Osteocyte (in vitro differentiated cells): ENCODE measurements at places on chromosomes 11 and 22.

DNA sequence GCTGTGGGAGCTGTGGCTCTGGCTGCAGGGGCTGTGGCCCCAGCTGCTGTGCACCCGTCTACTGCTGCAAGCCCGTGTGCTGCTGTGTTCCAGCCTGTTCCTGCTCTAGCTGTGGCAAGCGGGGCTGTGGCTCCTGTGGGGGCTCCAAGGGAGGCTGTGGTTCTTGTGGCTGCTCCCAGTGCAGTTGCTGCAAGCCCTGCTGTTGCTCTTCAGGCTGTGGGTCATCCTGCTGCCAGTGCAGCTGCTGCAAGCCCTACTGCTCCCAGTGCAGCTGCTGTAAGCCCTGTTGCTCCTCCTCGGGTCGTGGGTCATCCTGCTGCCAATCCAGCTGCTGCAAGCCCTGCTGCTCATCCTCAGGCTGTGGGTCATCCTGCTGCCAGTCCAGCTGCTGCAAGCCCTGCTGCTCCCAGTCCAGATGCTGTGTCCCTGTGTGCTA, 514 bp downstream of the KRTAP5-9 start:
- no peaks in the 10 kb centered on the region for H3K36me3 ChIP-seq
- H3K27ac ChIP-seq = no peak overlapping the region
- H3K27me3 ChIP-seq = peaks cover 4% of the 10 kb centered on the region
- no peaks in the 10 kb centered on the region for H3K4me1 ChIP-seq
- DNase-seq = no peak

GRCh38 chr22:48315439-48316256, 1512.0 kb downstream of the BRD1 start:
- DNase-seq = no peak
- H3K36me3 ChIP-seq = no peaks in the 10 kb centered on the region
- no peak overlapping the region for H3K4me3 ChIP-seq
- H3K27ac ChIP-seq = no peak overlapping the region
- peaks cover 13% of the 10 kb centered on the region for H3K27me3 ChIP-seq
- peaks cover 10% of the 10 kb centered on the region for H3K4me1 ChIP-seq

GRCh38 chr11:46976182-46976854, 39.8 kb downstream of the CSTPP1 start:
- no peaks in the 10 kb centered on the region for H3K36me3 ChIP-seq
- DNase-seq = no peak
- no peak overlapping the region for H3K27ac ChIP-seq
- H3K27me3 ChIP-seq = no peaks in the 10 kb centered on the region
- no peak overlapping the region for H3K4me3 ChIP-seq

DNA sequence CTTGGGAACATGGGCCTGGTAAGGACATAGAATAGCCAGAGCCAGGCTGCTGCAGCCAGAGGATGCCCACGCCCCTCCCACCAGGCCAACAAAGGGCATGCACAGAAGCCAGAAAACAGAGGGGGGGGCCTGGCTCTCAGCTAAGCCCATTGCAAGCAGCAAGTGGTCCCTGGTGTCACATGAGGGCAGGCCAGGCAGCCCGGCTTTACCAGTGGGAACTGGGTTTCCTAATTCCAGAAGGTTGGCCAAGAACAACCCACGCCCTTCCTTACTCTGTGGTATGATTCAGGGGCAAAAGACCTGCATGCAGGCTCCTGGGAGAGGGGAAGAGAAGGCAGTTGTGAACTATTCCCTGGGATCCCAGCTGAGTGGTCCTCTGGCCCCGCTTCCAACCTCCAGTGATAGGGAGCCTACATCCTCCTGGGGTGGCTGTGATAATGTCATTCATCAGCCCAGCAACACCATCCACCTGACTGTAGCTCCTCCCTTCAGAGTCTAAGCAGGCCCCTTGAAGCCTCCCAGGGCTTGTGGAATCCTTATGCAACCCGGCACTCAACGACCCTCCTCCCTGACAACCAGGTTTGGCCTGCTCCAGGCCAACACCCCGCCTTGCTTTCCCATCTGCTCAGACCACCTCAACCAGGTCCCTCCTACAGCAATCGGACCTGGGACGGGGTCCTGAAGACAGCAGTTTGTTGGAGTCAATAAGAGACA, 62.1 kb upstream of the LMO1 start:
- no peak for DNase-seq
- no peak overlapping the region for H3K4me3 ChIP-seq
- no peak overlapping the region for H3K27ac ChIP-seq
- peaks cover 20% of the 10 kb centered on the region for H3K4me1 ChIP-seq
- H3K36me3 ChIP-seq = no peaks in the 10 kb centered on the region

DNA sequence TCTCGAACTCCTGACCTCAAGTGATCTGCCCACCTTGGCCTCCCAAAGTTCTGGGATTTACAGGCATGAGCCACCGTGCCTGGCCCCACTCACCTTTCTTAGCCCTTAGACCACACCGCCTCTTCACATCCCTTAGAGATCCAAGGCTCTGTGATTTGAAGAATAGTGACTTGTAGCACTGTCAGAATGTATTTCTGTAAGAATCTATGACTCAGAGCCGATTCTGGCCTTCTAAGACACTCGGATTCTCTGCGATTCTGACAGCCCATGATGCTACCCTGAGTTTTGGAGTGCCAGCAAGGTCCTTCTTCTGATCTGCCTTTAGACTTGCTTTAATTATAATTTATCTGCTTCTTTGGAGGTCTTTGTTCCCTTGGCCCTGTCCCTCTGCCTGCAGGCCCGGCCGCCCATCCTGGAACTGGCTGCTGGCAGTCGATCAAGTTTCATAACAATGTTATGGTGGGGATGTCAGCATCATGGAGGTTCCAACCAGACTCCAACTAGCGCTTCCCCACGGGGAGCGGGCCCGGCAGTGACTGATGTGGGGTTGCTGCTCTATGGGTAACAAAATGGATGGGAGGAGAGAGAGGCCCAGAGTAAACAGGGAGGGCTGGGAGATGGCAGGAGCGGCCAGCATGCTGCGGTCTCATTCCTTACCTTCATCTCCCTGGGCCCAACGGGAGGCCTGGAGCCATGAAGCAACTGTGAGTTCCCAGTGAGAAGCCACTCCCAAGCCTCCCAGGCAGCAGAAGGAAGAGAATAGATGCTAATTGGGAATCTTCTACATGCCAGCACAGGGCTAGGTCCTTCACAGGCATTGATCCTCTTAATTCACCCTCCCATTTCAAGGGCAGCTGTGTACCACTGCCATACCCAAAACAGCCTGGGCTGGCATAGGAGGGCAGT, 55.7 kb upstream of the RASD2 start:
- H3K36me3 ChIP-seq = no peaks in the 10 kb centered on the region
- no peak overlapping the region for H3K4me3 ChIP-seq
- H3K27me3 ChIP-seq = peaks cover 30% of the 10 kb centered on the region
- no peak overlapping the region for H3K27ac ChIP-seq
- DNase-seq = no peak

DNA sequence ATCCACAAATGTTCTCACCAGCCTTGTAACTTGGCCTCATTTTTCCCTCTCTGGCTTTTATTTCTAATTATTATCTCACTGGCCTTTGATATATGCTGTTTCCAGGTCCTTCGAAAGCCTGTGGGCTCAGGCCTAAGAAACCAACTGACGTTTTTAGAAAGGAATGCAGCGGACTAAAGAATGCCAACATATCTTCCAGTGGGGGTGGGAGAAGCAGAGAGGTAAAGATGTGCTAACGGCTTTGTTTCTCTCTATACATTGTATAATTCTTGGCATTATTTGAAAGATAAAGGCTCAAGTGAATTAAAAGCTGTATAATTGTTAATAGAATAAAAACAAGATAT, 28.2 kb downstream of the OR6Q1 start:
- H3K36me3 ChIP-seq = no peaks in the 10 kb centered on the region
- H3K4me1 ChIP-seq = peaks cover 6% of the 10 kb centered on the region

GRCh38 chr22:34997633-34998299, 68.2 kb upstream of the ISX start:
- no peak for DNase-seq
- H3K4me3 ChIP-seq = no peak overlapping the region
- H3K27ac ChIP-seq = no peak overlapping the region
- no peaks in the 10 kb centered on the region for H3K27me3 ChIP-seq
- no peaks in the 10 kb centered on the region for H3K36me3 ChIP-seq

DNA sequence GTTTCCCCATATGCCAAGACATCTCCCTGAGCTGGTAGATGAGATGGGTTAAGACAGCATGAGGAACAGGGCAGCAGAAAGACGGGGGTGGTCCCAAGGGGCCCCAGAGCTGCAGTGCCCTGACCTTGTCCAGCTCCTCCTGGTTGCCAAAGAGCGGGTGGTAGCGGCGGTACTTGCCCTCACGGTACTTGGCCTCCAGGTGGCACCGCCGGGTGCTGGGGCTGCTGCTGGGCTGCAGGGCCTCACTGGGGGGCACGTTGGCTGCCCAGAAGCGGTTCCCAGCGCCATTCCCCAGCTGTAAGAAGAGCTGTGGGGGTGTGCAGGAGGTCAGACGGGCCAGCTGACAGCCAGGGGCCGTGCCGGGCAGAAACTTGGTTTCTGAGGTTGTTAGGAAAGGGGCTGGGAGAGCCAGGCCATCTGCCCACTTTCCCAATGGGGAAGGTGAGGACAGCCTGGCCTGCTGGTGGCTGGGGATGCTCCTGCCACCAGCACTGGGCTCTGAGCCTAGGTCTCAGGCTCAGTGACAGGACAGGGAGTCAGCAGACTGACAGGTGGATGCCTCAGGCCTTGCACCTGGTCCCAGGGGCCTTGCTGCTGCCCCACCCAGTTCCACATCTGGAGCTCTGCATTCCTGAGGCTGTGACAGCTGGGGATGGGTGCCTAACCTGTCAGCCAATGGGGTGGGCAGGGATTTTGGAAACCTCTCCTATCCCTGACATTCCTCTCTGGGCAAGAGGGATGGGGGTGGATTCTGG, 30.0 kb upstream of the PDE2A start:
- no peak for DNase-seq
- peaks cover 46% of the 10 kb centered on the region for H3K4me1 ChIP-seq
- H3K27me3 ChIP-seq = no peaks in the 10 kb centered on the region
- peaks cover 33% of the 10 kb centered on the region for H3K36me3 ChIP-seq
- H3K4me3 ChIP-seq = no peak overlapping the region
- H3K27ac ChIP-seq = peak overlapping the region; percentile 47

GRCh38 chr11:66278363-66279091, 552 bp downstream of the CNIH2 start:
- no peak for DNase-seq
- H3K27me3 ChIP-seq = no peaks in the 10 kb centered on the region
- peaks cover 14% of the 10 kb centered on the region for H3K36me3 ChIP-seq
- H3K27ac ChIP-seq = no peak overlapping the region
- peaks cover 37% of the 10 kb centered on the region for H3K4me1 ChIP-seq

GRCh38 chr11:12842933-12843636, 166.0 kb upstream of the RASSF10 start:
- peaks cover 83% of the 10 kb centered on the region for H3K4me1 ChIP-seq
- no peak for DNase-seq
- no peak overlapping the region for H3K4me3 ChIP-seq
- no peaks in the 10 kb centered on the region for H3K36me3 ChIP-seq
- no peaks in the 10 kb centered on the region for H3K27me3 ChIP-seq

DNA sequence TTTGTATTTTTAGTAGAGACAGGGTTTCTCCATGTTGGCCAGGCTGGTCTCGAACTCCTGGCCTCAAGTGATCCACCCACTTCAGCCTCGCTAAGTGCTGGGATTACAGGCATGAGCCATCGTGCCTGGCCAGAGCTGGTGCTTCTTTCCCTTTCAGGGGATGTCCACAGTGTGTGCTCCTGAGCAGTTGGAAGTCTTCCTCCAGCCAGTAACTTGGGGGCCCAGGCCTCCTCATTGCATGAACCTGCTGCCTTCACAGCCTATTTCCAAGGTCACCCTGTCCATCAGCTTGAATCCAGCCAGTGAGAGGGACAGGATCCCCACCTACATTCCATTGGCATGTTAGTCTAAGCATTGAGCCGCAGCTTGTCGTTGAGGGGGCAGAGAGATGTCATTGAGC, 12.5 kb downstream of the RTL6 start:
- peaks cover 12% of the 10 kb centered on the region for H3K36me3 ChIP-seq
- DNase-seq = peak; percentile 75
- H3K27ac ChIP-seq = no peak overlapping the region
- no peaks in the 10 kb centered on the region for H3K27me3 ChIP-seq

DNA sequence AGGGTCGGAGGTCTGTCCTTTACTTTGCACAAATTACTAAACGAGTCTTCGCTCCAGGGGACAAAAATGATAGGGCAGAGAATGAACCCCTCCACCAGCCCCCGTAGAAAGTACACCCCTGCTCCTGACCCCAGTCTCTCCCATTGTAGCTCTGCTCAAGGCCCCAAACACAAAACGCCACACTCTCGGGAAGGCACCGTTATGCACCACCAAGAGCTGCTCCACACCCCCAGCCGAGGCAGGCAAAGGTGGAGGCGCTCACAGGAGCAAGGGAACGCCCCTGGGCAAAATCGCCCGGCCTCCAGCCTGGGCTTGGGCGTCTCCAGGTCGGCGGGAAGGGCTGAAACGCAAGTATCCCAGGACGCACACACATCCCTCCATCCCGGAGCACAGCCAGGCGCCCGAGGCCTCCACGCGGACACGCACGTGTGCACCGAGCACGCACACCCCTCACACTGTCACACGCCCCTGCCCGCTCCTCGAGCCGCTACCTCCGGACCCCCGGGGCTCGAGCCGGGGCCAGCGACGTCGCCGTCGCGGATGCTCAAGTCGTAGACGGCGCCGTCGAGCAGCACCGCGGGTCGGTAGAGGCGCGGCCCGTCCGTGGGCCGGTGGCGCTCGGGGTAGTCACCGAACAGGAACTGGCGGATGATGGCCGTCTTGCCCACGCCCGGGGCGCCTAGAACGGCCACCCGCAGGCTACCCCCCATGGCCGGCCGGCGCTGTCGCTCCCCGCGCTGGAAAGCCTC, 786 bp downstream of the RASL10A start:
- H3K27me3 ChIP-seq = peaks cover 25% of the 10 kb centered on the region
- H3K4me1 ChIP-seq = peaks cover 24% of the 10 kb centered on the region
- no peak for DNase-seq

DNA sequence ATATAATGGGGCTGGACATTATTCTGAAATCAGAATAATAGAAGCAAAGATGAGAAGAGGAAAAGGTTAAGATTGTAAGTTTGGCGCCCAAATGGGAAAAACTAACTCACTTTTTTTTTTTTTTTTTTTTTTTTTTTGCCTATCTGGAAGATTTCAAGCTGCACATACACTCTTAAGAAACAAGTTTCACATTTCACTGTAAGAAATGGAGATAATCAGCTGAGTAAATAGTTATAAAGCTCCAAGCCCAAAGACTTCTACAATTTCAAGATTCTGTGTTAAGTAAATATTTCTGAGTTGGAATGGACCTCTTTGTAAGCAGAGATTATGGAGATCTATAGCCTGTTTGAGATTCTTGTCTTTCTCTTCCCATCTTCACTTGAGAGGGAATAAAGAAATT, 140.0 kb downstream of the SLC17A6 start:
- no peak overlapping the region for H3K4me3 ChIP-seq
- no peak overlapping the region for H3K27ac ChIP-seq
- H3K36me3 ChIP-seq = no peaks in the 10 kb centered on the region

DNA sequence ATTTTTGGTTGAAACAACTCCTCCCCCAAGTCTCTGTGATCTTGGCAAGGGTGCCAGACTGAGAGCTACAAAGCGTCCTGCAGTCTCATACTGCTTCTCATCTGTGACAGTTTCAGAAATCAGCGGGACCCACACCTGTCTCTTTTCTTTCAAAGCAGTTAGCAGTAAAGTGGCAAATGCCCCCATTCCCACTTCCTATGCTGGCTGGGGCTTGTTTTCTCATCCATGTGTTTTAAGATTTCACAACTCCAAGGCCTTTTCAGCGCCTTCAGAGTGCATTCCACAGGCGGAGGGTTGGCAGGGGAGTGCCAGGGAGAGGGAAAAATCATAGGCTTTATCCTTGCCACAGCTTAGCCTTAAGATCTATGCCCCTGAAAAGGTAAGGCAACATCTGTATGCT, 493.5 kb downstream of the OPCML start:
- H3K27me3 ChIP-seq = no peaks in the 10 kb centered on the region
- no peak overlapping the region for H3K4me3 ChIP-seq
- DNase-seq = no peak
- no peak overlapping the region for H3K27ac ChIP-seq

- no peak for DNase-seq
- peak within 1 kb of the TSS; percentile 93 for H3K27ac ChIP-seq
- peak within 1 kb of the TSS; percentile 92 for H3K4me3 ChIP-seq
- H3K27me3 ChIP-seq = no peaks in the 10 kb centered on the region
Measured at GRCh38 chr11:67289226-67289650, at the start of gene ANKRD13D. Gene ANKRD13D (plus strand): TSS chr11:67289303. CDS start chr11:67289461, 158 bp downstream.
